Activated CD8-positive, alpha-beta memory T cell treated with anti-CD3 and anti-CD28 coated beads, Interleukin-2, amount 50 U/mL, for 48 hours (primary cell): ENCODE measurements at places on chromosomes 12 and 14.

GRCh38 chr14:78637489-78637888, 467.3 kb downstream of the NRXN3 start:
- DNase-seq = no peak

DNA sequence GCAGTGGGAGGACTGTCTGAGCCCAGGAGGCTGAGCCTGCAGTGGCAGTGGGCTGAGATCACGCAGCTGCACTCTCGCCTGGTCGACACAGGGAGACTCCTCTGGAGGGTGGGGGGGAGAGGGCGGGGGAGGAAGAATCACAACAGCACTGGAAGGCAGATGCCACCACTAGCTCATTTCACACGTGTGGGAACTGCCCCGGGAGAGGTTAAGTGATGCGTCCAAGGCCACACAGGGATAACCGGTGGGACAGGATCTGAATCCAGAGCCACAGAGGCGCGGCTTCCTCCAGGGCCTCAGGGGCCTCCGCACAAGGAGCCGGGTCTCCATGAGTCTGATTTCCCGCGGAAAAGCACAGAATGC, 20.8 kb downstream of the STX2 start:
- no peak for DNase-seq

- DNase-seq = no peak
These were observed 138.0 kb upstream of the IGF1 start for GRCh38 chr12:102618197-102618877.

DNA sequence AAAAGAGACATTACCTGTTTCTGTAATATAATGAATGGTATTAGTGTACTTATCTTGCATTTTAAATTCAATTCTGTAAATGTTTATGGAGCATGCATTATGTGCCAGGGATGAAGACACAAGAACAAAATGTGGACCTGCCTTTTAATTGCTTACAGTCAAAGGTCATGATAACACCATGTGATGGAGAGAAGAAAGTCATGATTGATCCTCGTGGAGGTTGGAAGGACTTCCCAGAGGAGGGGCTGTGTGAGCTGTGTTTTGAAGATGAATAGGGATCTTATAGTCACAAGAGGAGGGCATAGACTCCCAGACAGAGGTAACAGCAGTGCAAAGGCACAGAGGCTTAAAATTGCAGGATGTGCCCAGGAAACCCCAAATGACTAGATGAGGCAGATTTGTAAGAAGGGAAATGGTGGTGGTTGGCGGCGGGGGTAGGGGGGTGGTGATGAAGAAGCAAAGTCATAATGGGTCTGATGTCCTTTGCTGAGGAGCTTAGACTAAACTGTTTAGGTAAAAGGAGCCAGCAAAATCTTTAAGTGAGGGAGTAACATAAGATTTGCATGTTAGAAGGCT, 151.5 kb downstream of the PRKCH start:
- peak; percentile 81 for DNase-seq

GRCh38 chr12:15688202-15688736, 100.9 kb downstream of the EPS8 start:
- DNase-seq = no peak

- no peak for DNase-seq
These were observed 155.4 kb downstream of the DIO2 start for GRCh38 chr14:80055667-80056496.

- no peak for DNase-seq
These were observed 2.6 kb downstream of the RNASE1 start for GRCh38 chr14:20799892-20800544.

DNA sequence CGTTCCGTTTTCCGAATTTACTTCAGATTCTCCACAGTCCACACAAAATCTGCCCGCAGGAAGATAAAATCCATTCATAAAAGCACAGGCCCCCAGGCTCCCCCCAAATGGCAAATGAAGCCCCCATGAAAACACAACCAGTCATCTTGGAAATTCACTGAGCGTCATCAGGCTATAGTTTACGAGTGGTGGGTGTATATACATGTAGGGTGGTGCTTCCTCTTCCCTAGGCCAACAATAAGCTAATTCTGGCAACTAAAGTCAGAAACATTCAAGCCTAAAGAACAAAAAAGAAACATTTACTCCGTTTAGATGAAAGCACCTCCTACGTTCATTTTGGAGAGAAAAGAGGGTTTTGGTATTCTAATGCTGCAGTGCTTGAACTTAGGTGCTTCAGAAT, 5.8 kb downstream of the GPR68 start:
- DNase-seq = no peak

GRCh38 chr12:107457362-107457935, 228.2 kb upstream of the PWP1 start:
- no peak for DNase-seq

GRCh38 chr12:56271031-56271430, 4.3 kb downstream of the COQ10A start:
- DNase-seq = no peak

GRCh38 chr14:90319634-90320541, 11.9 kb downstream of the NRDE2 start:
- DNase-seq = no peak

GRCh38 chr14:40362856-40363255, 930.6 kb upstream of the FBXO33 start:
- no peak for DNase-seq

- DNase-seq = no peak
These were observed 60.3 kb downstream of the SAMD4A start for GRCh38 chr14:54627219-54627539.
